ENCODE measurements at places on chromosomes 3 and 15. TPM values are rescaled to one million over a fixed set of nuclear protein-coding genes. Genes with fewer than 3 reads are reported as not detected.
A peak's percentile ranks its signal among the peaks of the same experiment; 100 is the strongest.

CDHR4 gene
- total RNA-seq, result not detected

MOBP gene
- total RNA-seq, result 0.13 TPM

POPDC2 gene
- 0.37 TPM for total RNA-seq

DNA sequence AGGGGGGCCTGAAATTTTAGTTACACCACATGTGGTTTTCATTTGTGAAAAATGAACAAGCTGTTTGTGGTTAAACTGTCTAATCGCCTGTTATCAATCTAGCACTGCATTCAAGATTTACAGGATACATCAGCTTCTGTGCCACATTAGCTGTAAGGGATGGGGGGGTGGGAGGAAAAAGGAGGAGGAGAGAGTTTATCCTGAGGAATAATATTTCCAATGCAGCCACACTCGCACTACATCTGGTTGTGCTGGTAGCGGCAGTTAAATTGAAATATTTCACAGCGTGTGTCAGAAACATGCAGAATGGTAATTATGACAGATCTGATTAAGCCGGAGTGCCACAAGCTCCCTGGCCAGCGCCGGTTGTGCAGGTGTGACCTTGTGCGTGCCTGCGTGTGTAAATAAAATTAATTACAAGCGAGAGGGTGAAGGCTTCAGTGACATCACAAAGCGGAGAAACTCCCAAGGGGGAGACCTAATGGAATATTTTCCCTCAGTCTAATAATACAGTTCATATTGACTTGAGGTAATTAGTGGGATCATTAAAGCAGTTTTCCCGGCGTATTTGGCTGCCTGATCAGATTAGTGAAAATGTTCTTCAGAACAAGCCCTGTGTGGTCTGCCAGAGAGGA, 55.5 kb downstream of the SATB1 start:
- no peak for DNase-seq

- no peak for DNase-seq
Measured at GRCh38 chr3:46898321-46899150, 21.0 kb downstream of the PTH1R start.

DNA sequence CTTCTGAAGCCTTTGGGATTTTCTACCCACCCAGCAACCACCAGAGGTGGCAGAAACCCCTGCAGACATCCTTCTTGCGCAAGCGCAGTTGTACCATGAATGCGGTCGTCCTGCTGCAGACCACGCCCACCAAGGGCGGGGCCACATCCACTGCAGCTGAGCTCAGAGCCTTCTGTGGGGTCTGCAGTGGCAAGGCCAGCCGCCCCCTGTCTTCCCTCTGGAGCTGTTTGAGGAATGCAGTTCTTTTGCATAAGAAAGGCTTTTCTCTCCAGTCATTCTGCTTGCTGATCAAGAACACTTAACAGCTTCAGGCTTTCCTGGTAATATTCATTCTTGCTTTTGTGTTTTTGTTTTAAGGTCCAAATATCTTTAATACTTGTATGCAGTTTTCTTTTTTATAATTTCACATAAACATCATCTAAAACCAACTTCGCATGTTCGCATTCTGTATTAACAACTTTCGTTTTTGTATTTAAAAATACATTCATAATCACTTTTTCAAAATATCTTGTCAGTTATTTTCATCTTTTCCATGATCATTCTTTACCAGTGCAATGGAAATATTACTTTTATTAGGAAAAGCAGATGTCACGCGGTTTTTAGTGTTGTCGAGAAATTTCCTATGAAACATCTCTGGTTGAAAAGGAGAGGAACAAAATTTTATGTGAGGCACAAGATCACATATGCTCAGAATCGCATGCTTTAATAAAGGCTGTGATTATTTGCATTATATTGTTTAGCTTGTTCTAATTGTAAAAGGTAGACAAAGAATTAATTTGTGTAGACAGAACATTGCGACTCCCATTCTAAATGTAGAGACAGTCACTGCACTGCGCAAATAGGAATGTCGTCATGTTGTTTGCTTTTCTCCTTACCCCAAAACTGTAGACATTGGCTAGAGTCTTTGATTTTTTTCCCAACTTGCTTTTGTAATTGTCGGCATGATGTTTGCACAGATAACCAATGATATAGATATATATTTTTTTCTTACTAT, 98.1 kb upstream of the SNRPN start:
- peak; percentile 97 for DNase-seq

GRCh38 chr15:64855205-64855975, 13.7 kb downstream of the PLEKHO2 start:
- peak; percentile 22 for DNase-seq

Measured in H9 (cell line).